ENCODE measurements at places on chromosomes 7 and 10.

DNA sequence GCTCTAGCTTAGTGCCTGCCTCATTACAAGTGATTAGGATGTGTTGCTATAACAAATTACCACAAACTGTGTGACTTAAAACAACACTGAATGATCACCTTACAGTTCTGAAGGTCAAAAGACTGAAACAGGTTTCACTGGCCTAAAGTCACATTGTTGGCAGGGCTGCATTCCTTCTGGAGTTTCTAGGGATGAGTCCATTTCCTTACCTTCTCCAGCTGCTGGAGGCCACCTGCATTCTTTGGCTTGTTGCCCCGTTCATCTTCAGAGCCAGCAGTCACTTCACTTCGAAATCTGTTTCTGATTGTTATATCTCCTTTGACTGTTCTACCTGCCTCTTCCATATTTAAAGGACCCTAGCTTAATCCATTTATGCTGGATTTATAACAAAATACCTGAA lies 69.4 kb upstream of the MTPN start:
- DNase-seq: no peak

GRCh38 chr10:54691331-54691730 lies 109.7 kb downstream of the PCDH15 start:
- DNase-seq: no peak

DNA sequence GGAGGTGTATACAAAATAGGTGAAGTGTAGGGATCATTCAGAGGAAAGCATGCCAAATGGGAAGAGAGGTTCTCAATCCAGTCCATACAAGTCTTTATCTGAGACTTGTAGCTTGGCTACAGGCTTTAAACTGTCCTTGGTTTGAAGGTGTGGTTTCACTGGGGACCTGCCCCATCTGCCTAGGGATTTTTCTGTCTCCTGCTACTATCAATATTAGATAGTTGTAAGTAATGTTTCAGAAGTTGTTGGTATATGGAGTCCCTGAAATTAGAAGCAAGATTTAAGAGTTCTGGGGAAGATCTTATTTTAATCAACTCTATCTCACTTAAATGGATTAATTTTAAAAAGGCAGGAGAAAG lies 100.9 kb downstream of the ANKRD7 start:
- no peak for DNase-seq

- DNase-seq: no peak
Observed at GRCh38 chr10:42975005-42975493, 101.8 kb upstream of the RET start.

DNA sequence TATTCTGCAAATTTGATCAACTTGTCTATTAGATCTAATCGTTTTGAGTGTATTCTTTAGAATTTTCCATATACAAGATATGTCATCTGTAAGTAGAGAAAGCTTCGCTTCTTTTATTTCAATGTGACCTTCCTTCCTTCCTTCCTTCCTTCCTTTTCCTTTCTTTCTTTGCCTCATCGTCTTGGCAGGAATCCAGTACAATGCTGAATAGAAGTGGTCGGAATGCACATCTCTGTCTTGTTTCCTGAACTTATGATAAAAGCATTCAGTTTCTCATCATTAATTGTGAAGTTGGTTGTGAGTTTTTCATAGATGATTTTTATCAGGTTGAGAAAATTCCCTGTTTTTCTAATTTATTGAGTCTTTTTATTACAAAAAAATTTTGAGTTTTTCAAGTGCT lies 300.7 kb upstream of the ZNF32 start:
- DNase-seq: no peak

GRCh38 chr7:107122486-107122911 lies 46.3 kb upstream of the HBP1 start:
- DNase-seq: no peak

DNA sequence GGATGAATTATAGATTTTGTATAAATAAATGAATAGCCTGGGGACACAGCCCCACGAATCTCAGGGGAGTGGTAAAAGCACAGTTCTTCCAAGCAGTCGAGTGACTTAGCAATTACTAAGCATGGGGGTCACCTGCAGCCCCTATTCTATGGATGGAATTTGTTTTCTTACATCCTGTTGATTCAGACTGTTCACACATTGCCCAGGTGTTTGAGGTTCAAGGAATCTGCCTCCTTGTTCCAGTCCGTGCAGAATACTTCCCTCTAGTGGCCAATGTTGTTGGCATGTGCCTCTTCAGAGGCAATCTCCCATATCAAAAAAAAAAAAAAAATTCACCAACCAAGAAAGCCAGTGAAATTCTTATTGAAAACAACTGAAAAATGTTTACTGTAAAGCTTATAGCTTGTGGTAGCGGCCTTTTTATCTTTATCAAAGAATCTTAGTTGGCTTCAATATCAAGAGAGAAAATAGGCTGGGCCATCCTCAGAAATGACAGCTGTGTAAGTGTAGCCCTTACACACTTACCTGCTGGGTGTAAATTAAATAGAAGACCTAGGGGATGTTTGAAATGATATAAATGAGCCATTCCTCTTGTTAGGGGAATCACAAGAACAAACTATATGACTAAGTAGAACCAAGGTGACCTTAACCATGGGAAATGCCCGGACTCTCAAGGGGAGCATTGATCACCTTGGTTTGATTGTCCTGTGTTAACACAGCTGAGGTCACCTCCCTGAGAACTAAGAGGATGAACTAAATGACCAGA lies 7.8 kb downstream of the LIPM start:
- no peak for DNase-seq

DNA sequence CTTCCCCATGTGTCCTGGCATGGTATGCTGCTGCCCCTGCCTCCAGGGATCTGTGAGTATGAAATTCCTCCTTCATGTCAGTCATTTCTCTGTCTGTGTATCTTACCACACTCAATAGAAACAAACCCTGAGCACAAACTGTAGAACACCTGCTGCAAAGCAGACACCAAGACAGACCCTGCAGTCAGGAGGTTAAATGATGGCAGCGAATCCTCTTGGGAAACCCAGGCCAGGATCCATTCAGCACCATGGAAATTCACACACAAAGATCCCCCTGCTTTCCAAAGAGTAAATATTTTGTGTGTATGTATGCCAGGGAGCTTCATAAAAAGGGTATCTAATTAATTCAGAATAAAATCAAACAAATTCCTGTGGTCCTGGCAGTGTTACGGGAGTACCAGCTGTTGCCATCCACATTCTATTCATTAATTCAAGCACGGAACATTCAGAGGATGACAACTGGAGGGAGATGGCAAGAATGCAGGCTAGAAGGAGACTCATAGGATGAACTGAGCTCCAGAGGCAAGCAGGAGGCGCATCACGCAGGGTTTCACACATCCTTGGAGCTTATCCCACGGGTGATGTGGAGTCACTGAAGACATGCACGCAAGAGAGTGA lies 14.8 kb downstream of the ITIH5 start:
- DNase-seq: no peak
